ENCODE measurements at places on chromosomes 5 and 9.

GRCh38 chr5:84273517-84273883, 111.2 kb downstream of the EDIL3 start:
- no peak for DNase-seq

- no peak for DNase-seq
Measured at GRCh38 chr5:92613546-92613945, 967.5 kb downstream of the NR2F1-AS1 start.

- DNase-seq = no peak
Measured at GRCh38 chr5:115641948-115642347, 16.1 kb upstream of the TMED7 start.

DNA sequence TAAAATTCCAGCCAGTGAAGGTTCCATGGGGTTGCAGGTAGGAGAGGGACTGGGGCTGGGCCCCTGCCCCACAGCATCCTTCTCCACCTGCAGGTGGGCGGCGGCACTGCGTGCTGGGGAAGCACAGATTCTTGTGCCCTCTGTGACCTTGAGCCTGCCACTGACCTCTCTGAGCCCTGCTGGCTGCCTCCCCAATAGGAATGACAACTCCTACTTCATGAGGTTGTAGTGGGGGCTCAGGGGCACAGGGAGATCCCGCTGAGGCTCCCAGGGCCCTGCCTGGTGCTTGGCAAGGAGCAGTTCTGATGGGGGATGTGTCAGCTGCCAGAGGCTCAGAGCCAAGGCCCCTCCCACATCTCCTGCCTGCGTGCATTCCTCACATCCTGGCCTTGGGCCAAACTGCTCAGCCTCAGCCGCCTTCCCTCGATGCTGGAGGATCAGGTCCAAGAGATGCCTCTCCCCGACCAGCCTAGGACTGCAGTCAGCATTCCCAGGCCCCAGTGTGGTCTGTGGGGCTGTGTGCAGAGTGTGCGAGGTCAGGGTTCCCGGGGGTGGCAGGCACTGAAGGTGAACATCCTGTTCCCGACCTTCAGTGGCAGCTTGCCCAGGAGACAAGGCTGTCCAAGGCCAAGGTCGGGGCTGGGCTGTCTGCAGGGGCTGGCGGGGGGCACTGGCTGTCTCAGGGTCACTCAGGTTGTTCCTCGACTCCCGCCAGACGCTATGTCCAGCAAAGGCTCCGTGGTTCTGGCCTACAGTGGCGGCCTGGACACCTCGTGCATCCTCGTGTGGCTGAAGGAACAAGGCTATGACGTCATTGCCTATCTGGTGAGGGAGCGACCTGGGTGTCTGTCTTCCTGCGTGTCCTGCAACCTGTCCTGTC, 7.0 kb downstream of the ASS1 start:
- peak; percentile 68 for DNase-seq

DNA sequence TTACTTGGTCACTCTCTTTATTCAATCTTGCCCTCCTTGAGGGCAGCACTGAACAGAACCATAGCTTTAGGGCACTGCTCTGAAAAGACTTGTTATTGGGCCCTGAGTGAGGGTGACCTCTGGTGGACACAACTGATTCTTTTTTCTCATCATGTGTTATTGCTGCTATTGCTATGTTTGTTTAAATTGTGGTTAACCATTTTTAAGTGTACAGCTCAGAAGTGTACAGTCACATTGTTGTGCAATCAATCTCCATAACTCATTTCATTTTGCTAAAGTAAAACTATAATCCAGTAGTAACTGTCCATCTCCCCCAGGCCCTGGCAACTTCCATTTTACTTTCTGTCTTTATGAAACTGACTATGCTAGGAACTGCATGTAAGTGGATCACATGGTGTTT, 351.1 kb upstream of the RIOK2 start:
- no peak for DNase-seq

GRCh38 chr5:142388696-142389095, 63.9 kb upstream of the SPRY4 start:
- DNase-seq = no peak

DNA sequence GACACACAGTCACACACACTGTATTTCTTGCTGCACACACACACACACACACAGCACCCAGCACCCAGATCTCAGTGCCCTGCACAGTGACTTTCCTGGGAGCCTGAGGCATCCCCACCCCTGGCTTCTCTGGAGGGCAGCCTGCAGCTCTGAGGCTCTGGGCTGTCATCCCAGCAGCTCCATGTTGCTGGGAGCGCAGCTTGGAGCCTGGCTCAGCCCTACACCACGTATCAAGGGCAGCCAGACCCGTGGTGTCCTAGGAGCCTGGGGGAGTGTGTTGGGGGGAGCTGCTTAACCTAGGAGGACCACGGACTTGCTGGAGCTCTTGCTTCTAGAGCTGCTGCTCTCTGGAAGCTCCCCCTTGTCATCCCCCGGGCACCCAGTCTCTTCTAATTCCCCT, 5.2 kb downstream of the IER5L start:
- DNase-seq = no peak

DNA sequence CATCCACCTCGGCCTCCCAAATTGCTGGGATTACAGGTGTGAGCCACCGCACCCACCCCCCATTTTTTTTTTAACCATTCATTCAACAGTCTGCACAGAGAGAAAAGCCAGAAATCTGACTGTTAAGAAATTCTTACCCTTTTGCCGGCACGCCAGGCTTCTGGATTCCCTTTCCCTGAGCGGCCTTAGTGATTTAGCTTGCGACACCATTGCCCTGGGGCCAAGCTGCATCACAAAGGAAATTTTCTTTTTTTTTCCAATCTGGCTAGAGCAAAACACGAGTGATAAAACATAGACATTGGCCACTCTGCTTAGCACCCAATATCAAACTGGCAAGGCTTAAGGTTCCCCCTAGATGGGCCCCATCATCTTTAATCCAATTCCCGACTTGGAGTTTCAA, 21.2 kb upstream of the ATOSB start:
- no peak for DNase-seq

DNA sequence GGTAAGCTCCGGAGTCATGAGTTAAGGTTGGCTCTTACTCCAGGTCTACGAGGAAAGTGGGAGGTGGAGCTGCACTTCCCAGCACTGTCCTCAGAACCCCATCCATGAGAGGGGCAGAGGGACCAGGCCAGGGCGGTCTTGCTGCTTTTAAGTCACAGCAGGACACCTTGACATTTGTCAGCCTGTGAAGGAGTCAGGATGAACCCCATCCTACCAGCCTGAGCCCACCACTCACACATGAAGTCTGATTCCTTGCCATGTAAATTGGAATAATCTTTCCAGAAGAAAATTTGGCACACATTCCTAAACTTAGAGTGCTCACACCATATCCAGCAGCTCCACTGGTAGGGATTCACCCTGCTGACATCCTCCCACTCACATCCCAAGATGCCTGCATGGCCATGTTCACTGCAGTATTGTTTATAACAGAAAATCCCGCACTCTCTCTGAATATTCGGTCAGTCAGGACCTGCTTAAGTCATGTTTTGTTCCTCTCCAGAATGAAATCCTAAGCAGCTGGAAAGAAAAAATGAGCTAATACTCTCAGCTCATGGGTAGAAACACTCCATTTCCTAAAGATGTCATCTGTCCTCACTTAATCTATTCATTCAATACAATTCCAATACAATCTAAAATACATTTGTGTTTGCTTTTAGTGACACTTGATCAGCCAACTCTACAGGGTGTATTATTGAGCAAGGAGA, 79.3 kb upstream of the COL5A1 start:
- no peak for DNase-seq

GRCh38 chr5:96637196-96637595, 25.0 kb upstream of the CAST start:
- DNase-seq = no peak

DNA sequence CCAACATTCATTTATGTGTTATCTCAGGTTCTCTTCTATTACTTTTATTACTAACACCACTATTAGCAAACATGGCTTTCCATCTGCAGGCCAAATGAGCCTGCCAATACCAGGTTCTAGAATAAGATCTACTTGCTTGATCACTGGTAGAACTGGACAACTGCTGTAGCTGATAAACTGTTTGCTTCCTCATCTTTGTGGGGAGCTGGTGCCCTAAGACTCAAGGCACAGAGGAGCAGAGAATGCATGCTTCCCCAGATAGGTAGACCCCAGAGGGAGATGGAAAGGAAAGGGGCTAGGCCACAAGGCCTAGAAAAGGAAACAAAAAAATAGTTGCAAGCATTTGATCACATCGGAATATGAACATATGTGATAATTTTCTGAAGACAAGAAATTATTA, 30.7 kb upstream of the AUH start:
- DNase-seq = no peak

GRCh38 chr5:2901511-2901910, 150.0 kb upstream of the IRX2 start:
- no peak for DNase-seq

DNA sequence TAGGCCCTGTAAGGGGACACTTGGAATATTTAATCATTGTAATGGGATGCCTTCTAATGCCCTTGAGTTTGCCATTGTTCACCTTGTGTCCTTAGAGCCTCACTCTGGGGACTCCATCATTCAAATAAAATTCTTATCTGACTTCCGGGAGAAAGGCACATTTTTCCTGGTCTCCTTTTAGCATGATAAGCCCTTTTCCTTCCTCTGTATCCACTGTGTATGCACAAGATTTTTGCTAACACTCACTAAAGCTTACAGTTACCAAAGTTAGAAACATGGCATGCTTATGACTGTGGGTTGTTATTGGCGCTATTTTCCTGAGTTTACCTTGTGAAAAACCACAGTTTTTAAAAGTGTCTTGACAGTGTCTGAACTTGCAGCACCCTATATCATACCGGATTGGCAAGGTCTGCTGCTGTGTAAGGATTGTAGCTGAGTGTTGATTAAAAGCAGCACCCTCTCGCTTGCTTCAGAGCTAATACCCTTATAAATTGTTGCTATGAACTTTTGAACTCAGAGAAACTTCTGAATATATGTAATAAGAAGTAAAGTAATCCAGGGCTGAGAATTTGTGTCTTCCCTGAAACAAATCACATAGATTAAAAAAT, 46.4 kb downstream of the SNCAIP start:
- no peak for DNase-seq

DNA sequence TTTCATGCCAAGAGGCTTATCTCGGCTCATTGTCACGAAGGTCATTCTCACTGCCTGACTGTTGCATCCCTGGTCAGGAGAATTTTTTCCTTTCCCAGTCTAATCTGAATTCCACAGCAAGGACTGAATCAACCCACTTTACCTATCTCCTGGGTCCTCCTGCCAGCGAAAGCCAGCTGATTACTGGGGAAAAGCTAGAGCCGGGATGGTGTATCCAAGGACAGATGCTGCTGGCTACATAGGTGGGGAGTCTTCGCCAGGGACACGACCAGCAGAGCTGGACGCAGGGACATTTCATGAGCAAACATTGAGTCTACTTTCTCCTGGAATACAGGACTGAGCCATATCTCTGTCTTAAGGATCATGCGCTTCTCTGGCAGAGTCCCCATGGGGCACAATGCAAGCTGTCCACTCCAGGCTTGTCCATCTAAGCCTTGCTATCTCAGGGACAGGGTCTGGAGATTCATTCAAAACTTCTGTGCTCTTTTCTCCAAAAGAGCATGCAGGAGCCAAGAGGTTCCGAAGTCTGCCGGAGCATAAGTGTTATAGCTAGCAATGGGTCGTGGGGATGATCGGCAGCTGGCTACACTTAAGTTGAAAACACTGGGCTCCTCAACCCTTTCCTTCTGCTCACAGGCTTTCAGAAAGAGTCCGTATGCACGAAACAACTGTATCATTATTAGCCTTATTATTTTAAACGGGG, 6.5 kb upstream of the HAND1 start:
- DNase-seq = no peak

GRCh38 chr9:23825700-23826099, 340 bp downstream of the ELAVL2 start:
- no peak for DNase-seq

DNA sequence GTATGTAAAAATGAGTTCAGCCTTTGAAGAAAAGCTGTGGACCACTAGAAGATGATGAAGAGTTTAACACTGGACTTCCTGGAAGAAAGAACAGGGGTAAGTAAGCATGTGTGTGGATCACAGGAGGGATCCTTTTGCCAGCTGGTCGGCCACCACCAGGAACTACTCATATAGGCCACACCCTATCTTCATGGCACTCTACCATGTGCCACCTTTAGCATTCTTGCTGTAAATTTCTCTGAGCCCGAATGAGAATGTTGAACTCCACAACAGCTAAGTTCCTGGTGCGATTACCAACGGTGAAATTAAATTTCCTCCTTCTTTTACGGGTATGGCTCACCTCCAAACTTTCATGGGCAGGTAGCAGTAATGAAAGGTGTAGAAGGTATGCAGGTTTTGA, 102.3 kb downstream of the ATP10B start:
- no peak for DNase-seq

GRCh38 chr5:166349046-166349445, 1942.4 kb upstream of the WWC1 start:
- no peak for DNase-seq

DNA sequence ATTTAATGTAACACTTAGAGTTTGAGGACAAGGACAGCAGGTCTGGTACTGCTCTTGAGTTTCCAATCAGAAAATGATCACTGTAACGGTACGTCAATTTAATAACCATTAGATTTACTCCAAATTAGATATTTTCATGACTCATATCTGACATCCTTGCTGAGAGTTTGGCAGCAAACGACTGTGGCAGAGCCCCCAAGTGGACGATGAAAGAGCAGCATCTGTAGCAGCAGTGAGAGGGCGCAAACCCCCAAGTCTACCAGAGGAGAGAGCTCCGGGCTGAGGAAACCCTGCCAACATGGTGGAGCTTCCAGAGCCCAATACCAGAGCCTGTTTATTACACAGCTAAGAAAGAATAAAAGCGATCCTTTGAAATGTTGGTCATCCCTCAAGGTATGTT, 73.2 kb upstream of the EPB41L4A start:
- DNase-seq = peak; percentile 15

DNA sequence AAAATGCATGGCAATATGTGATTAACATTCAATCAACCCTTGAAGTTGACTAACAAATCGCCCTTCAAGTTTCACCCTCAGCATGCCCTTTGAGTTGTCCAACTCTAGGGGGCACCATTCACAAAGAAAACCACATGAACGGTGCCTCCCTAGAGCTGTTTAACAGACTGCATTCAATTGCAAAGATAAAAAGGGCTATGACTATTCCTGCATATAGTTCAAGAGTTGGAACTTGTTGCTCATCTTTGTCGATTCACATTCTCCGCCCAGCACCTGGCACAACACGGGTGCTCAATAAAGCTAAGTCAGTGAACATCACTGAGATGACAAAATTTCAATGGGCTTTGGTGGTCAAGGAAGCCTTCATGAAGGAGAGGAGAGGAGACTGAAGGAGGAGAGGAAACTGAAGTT, 69.6 kb upstream of the SLC30A5 start:
- DNase-seq = peak; percentile 71

DNA sequence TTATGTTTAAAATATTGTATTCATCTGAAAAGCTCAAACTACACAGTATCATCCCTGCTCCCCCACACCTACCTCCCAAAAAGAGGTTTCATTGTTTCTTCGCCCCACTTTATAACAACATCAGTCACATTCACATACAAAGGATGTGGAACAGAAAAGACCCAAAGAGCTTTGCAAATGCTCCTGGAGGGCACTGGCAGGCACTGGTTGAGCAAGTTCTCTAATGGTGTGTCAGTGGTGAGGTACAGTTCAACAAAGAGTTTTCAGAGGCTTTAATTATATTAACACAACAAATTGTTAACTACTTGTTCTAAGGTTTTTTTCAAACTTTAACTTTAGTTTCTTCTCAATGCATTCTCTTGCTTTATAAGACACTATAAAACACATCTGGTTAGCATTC, 54.1 kb upstream of the ECM2 start:
- DNase-seq = no peak

- no peak for DNase-seq
Measured at GRCh38 chr9:113341712-113342410, 1.8 kb upstream of the WDR31 start.

GRCh38 chr5:90480699-90481098, 6.0 kb downstream of the POLR3G start:
- no peak for DNase-seq
